Fibroblast of lung (primary cell): ENCODE measurements at places on chromosomes 3 and 15. TPM values are rescaled to one million over a fixed set of nuclear protein-coding genes. Genes with fewer than 3 reads are reported as not detected.
A peak's percentile ranks its signal among the peaks of the same experiment; 100 is the strongest.

GRCh38 chr15:92780843-92781242 is 119.3 kb upstream of the CHD2 start:
- H3K36me3 ChIP-seq = no peaks in the 10 kb centered on the region
- no peaks in the 10 kb centered on the region for H3K27me3 ChIP-seq

Gene HYAL1
- 1.3 and 1.8 TPM in 2 replicates for total RNA-seq

- H3K4me1 ChIP-seq = peaks cover 23% of the 10 kb centered on the region
- no peak overlapping the region for H3K4me3 ChIP-seq
- no peak overlapping the region for H3K27ac ChIP-seq
Observed at GRCh38 chr3:150238995-150239619, 169.0 kb upstream of the TSC22D2 start.

Gene PRTG
- total RNA-seq = 2.1 and 4.0 TPM in 2 replicates

DNA sequence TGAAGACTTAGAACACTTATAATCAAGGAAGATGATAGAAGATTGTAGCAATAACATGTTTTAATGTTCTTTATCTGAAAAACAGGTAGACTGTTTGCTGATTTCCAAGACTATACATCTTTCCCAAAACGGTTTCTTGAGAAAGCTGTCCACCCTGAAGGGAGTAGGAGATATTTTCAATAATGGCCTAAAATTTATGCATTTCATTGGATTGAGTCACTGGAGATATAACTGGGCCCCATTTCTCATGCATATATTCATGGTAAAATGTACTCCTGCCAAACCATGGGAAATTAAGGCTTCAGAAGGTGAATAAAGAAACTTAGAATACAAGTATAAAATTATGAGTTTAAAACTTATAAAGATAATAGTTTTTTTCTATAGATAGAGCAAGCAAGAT is 143.9 kb downstream of the LSAMP start:
- H3K27ac ChIP-seq = no peak overlapping the region
- no peak overlapping the region for H3K4me3 ChIP-seq
- H3K4me1 ChIP-seq = no peaks in the 10 kb centered on the region
- H3K27me3 ChIP-seq = no peaks in the 10 kb centered on the region
- no peaks in the 10 kb centered on the region for H3K36me3 ChIP-seq

DNA sequence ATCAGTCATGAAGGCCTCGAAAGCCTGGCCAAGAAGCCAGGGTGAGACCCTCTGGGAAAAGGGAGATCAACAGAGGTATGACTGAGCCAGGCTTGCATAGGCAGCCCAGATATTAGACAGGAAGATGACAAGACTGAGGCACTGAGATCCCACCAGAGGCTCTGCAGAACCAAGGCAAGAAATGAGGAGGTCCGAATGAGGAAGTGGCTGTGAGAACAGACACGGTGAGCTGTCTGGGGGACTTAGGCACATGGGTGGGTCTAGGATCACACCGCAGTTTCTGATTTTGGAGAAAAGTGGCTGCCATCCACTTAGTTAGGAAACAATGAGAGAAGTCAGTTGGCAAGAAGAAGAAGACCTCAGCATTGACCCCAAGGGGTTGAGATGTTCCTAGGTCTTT is 31.5 kb upstream of the PRSS50 start:
- no peaks in the 10 kb centered on the region for H3K27me3 ChIP-seq
- no peaks in the 10 kb centered on the region for H3K36me3 ChIP-seq
- no peak overlapping the region for H3K4me3 ChIP-seq
- H3K4me1 ChIP-seq = no peaks in the 10 kb centered on the region
- no peak overlapping the region for H3K27ac ChIP-seq
- DNase-seq = no peak

DNA sequence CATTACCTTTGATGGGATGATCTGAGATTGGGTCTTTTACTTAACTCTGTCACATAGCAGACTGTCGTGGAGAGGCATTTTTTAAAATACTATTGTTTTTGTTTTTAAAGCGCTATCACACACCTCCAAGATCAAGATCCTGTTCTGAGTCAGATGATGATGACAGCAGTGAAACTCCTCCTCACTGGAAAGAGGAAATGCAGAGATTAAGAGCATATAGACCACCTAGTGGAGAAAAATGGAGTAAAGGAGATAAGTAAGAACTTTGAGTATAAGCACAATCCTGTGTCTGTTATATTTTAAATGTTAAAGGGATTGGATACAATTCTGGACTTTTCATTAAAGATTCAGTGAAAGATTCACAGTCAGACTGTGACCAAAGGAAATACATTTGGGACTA is 18.4 kb upstream of the ZBTB47 start:
- H3K4me3 ChIP-seq = no peak overlapping the region
- no peaks in the 10 kb centered on the region for H3K27me3 ChIP-seq
- DNase-seq = peak; percentile 27
- H3K4me1 ChIP-seq = peaks cover 4% of the 10 kb centered on the region

DNA sequence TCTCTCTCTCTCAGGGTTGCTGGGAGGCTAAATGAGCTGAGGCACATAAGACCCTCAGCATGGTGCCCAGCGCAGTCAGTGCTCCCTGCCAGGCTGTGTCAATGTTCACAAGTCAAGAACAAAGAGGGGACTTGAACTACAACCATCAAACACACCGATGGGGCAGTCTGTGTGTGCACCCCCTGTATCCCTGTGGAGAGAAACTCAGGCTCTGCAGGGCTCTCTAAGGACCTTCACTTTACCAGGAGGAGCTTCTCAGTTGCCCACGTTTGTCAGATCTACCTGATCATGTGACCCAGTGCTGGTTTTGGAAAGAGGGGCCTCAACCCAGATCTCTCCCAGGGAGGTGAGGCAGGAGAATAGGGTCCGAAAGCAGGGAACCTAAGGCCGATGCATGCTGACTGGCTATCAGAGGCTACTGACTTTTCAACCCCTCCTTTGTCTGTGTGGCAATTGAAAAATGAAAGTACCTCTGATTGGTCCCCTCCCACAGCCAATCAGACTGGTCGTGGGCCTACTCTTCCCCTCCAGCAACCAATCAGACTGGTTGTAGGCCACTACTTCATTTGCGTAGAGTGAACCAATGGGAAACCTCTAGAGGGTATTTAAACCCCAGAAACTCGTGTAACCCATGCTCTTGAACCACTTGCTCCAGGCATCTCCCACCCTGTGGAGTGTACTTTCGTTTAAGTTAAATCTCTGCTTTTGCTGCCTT is 34.0 kb downstream of the RHCG start:
- H3K27ac ChIP-seq = no peak overlapping the region
- no peaks in the 10 kb centered on the region for H3K36me3 ChIP-seq

DNA sequence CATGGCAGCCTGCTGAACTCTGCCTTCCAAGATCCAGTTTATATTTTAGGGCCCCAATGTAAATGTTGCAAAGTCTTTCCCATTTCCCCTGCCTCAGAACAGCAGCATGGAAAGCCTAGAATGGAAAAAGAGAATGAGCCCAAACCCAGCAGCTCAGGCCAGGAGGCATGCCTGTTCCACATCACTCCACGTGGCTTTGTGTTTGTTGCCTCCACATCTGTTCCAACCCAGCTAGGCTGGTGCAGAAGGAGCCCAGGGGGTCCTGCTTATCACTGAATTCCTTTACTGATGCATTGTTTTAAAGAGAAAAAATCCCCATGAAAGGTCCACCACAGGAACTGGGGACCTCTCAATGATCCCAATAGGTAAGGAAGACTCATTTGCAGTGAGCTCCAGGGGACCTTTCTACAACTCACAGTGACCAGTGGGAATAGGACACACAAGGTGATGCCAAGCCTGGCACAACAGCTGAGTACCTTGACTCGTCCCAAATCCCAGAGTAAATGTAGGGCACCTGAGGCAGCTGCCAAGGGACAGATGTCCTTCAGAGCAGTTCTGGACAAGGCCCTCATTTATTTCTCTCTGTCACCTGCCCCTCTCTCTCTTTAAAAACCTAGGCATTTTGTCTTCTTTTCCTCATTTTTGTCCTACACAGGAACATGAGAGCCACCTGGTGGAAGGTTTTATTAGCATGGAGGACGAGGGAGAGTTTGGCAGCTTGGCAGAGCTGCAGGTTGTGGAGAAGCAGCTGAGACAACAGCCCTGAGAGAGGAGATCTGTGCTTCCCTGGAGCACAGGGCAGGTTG is 41.7 kb upstream of the ADAMTS17 start:
- H3K27me3 ChIP-seq = no peaks in the 10 kb centered on the region
- peak; percentile 20 for DNase-seq
- no peak overlapping the region for H3K4me3 ChIP-seq
- no peak overlapping the region for H3K27ac ChIP-seq
- no peaks in the 10 kb centered on the region for H3K36me3 ChIP-seq
- no peaks in the 10 kb centered on the region for H3K4me1 ChIP-seq

GRCh38 chr3:33980252-33980651 is 181.8 kb downstream of the PDCD6IP start:
- no peak overlapping the region for H3K27ac ChIP-seq
- H3K36me3 ChIP-seq = no peaks in the 10 kb centered on the region
- peaks cover 3% of the 10 kb centered on the region for H3K4me1 ChIP-seq
- peak; percentile 22 for DNase-seq

GRCh38 chr3:104943974-104944373 is 422.7 kb upstream of the ALCAM start:
- H3K27me3 ChIP-seq = no peaks in the 10 kb centered on the region
- no peak overlapping the region for H3K27ac ChIP-seq
- no peak overlapping the region for H3K4me3 ChIP-seq
- H3K4me1 ChIP-seq = no peaks in the 10 kb centered on the region
- DNase-seq = no peak
- H3K36me3 ChIP-seq = no peaks in the 10 kb centered on the region

- DNase-seq = no peak
- H3K36me3 ChIP-seq = peaks cover 3% of the 10 kb centered on the region
- no peaks in the 10 kb centered on the region for H3K27me3 ChIP-seq
- no peak overlapping the region for H3K4me3 ChIP-seq
- H3K4me1 ChIP-seq = peaks cover 24% of the 10 kb centered on the region
Observed at GRCh38 chr3:48014358-48014757, 1.9 kb downstream of the MAP4 start.

DNA sequence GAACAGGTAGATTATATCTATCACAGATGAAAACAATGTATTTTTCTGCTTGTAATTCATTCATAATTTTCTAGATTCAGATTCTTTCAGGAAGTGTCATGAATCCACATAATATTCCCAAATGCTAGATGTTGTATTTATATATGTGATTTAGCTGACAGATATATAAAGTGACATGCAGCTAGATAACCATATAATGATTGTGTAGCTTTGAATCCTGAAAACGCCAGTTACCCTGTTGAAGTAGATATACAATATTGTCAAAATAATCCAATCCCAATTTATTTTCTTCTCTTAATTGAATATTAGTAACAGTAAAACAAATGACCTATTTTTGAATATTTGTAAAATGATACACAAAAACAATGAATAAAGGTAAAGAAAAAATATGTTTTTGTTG is 738.4 kb downstream of the CADM2 start:
- H3K27ac ChIP-seq = no peak overlapping the region
- H3K36me3 ChIP-seq = no peaks in the 10 kb centered on the region
- H3K27me3 ChIP-seq = no peaks in the 10 kb centered on the region
- no peak for DNase-seq

GRCh38 chr3:179348325-179349013 is 960 bp downstream of the MFN1 start:
- H3K27ac ChIP-seq = peak overlapping the region; percentile 77
- DNase-seq = no peak
- peak overlapping the region; percentile 73 for H3K4me3 ChIP-seq
- H3K36me3 ChIP-seq = no peaks in the 10 kb centered on the region

DNA sequence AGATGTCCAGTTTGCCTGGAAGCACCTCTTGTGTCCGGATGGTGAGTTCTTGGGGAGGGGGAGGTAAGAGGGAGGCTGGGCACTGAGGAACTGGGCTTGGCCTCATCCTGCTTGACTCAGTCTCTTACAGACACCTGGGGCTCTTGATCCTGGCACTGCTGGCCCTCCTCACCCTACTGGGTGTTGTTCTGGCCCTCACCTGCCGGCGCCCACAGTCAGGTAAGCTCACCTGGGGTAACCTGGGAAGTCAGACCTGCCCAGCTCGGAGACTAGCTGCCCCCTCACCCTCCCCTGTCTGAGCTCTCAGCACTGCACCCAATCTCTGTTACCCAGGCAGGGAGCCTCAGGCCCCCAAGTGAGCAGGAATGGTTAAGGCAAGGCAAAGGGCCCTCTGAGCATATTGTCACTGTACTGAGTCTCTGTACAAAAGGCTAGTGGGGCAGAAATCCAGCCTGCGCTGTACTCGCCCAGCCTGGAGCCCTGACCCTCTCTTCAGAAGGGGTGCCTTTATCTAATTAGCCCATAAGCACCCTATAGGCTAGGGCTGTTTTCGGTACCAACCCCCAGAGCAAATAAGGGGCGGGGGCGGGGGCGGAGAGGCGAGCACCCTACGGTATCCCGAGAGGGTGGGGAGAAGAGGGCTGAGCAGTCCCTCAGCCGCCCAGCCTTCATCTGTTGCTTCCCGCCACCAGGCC is 2.2 kb upstream of the IL17RC start:
- peak overlapping the region; percentile 68 for H3K27ac ChIP-seq
- no peak for DNase-seq
- no peaks in the 10 kb centered on the region for H3K27me3 ChIP-seq
- H3K4me1 ChIP-seq = peaks cover 13% of the 10 kb centered on the region

Gene RSRC1
- 38.5 and 43.1 TPM in 2 replicates for total RNA-seq

Gene HRG
- not detected in 2 replicates for total RNA-seq

DNA sequence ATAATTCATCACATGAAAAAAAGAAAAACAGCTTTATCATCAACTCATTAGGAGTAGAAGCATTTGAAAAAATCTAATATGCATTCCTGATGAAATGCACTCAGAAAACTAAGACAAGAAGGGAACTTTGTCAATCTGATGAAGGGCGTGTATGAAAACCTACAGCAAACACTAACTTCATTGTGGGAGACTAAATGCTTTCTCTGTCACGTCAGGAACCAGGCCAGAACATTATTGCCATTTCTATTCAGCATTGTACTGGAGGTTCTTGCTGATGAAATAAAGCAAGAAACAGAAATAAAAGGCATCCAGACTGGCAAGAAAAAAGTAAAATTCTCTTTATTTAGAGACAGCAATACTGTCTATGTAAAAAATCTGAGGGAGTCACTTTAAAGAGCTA is 235.2 kb downstream of the GABRB3 start:
- H3K36me3 ChIP-seq = no peaks in the 10 kb centered on the region
- H3K27ac ChIP-seq = no peak overlapping the region
- no peaks in the 10 kb centered on the region for H3K27me3 ChIP-seq
- H3K4me1 ChIP-seq = no peaks in the 10 kb centered on the region
- no peak for DNase-seq

Gene C3orf85
- total RNA-seq = not detected in 2 replicates

GRCh38 chr15:89489376-89489775 is 7.0 kb downstream of the RHCG start:
- H3K4me1 ChIP-seq = no peaks in the 10 kb centered on the region
- H3K36me3 ChIP-seq = no peaks in the 10 kb centered on the region
- no peak for DNase-seq

- H3K4me3 ChIP-seq = no peak overlapping the region
- no peaks in the 10 kb centered on the region for H3K27me3 ChIP-seq
- no peak overlapping the region for H3K27ac ChIP-seq
Observed at GRCh38 chr15:43410572-43411214, 39.8 kb downstream of the TUBGCP4 start.

GRCh38 chr3:55698831-55699230 is 211.7 kb upstream of the WNT5A start:
- H3K27me3 ChIP-seq = no peaks in the 10 kb centered on the region
- no peaks in the 10 kb centered on the region for H3K36me3 ChIP-seq
- peak; percentile 76 for DNase-seq
- H3K4me1 ChIP-seq = peaks cover 6% of the 10 kb centered on the region
